GF-D8 (cell line): ENCODE measurements at places on chromosomes 7 and 10.

GRCh38 chr7:7897509-7897908 lies 71.1 kb upstream of the GLCCI1 start:
- DNase-seq: no peak

DNA sequence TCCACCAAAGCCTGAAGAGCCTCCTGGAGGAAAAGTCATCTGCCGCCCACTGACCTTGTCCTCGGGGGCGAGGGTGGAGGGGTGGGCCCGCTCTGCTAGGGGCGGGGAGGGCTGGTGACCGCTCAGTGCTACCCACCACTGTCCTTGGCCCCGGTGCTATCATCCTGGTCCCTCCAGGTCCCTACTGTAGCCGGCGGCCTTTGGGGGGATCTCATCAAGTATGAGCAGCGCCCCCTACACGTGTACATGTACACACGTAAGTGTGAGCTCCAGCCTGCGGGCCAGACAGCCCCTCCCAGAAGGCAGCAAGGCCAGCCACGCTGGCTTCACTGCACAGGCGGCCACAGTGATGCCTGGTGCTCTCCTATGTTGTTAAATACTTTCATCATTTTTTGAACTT lies 19.6 kb downstream of the TTYH3 start:
- DNase-seq: no peak

DNA sequence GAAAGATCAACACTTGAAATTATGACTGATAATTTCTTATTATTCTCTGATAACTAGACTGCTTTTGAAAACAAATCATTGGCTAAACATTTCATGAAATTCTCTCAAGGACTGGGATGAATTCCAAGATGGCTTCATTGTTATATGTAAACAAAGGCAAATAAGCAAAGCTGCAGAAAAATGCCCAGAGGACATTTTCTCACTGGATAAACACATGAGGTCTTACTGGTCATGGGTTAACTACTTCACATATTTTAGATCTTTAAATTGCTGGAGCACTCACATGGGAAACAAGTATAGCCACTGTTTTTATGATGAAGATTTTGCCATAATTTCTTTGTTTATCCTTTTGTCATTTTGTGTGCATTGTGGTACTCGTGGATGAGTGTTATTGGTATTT lies 239.1 kb downstream of the PHF14 start:
- DNase-seq: no peak

GRCh38 chr7:1847260-1848001 lies 177.4 kb downstream of the ELFN1 start:
- no peak for DNase-seq

GRCh38 chr10:33217854-33218253 lies 116.6 kb downstream of the NRP1 start:
- no peak for DNase-seq

DNA sequence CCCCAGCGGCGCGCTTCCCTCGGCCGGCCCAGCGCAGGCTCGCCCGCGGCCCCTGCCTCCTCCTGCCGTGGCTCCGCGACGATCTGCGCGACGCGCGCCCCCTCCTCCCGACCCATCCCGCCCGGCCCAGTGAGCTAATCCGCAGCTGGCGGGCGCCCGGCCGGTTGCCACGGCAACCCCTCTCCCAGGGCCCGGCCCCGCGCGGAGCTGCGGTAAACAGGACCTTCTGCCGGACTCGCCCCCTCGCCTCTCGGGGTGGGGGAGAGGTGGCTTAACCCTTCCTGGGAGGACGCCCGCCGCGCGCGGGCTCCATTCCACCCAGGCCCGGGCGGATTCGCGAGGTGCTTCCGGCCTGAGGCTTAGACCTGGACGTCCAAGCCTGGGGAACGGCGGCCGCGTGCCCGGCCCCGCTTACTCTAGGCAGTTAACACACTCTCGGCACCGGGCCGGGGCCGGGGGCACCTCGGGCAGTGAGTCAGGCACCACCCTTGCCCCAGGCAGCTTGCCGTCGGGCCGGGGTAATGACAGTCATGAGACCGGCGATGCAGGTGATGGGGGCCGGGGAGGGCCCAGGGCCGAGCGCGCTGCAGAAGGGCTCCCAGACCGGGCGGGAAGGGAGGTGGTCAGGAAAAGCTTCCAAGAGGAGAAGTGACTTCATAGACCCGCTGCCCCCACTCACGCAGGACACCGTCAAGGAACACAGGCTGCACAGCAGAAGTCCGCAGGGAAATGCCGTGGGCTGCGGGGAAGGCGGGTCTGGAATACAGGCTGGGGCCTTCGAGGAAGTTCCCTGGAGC lies at the start of gene DENND2A:
TSS of gene DENND2A (minus strand) at position 87 of the 797 bp plus-strand sequence. CDS start 38,416 bp downstream, outside the sequence.
- DNase-seq: no peak

DNA sequence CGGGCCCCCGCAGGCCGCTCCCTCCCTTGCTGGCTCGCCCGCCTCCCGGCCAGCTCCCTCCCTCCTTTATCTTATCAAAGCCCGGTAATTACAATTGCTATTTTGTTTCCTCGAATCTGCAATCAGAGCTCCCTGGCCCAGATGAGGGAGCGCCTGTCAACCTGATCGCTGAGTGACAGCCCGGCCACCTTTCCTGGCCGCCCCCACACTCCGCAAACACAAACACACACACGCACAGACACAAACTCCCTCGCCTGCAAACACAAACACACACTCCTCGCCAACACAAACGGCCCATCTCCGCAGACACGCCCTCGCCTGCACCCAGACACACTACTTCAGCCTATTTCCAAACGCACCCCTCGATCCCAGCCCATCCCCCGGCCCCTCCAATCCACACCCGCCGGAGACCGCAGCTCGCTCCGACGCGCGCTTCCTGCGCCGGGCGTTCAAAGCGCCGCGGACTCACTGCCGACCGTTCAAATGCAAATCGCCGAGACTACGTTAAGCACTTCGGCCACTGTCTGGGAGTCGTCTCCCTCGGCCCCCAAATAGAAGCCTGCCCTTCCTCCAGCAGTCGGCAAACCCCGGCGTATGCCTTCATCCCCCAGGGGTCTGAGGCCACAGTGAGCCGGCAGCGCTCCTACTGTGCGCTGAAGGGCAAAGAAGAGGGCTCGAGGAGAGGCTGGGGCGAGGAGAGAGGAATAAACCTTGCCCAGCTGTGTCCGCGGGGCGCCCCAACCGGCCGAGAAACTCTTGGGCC lies 3.0 kb upstream of the FGF8 start:
- no peak for DNase-seq

GRCh38 chr7:45177801-45178200 lies 20.2 kb downstream of the RAMP3 start:
- no peak for DNase-seq

- no peak for DNase-seq
These were observed 205.6 kb downstream of the AUTS2 start for GRCh38 chr7:69803699-69804516.

GRCh38 chr10:93760490-93760889 lies 2.8 kb downstream of the LGI1 start:
- no peak for DNase-seq

DNA sequence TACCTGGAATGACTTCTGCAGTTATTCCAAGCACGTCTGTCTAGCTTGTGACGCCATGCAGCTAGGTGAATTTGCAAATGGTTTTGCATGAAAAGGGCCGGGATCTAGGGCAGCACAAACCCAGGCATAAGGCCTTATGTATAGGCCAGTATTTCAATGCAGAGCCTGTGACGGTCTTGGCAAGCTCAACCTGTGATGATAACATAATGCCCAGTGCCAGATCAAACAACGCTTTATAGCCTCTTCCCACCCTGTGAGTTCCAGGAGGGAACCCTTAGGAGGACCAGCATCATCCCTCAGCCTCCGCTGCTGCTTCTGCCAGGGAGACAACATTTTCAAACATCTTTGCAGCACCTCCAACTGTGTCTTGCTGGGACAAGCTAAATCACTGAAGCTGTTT lies 390.7 kb downstream of the INHBA start:
- no peak for DNase-seq

GRCh38 chr10:6300106-6300783 lies 97.5 kb downstream of the PFKFB3 start:
- no peak for DNase-seq

GRCh38 chr10:13268841-13269240 lies 31.0 kb downstream of the PHYH start:
- DNase-seq: no peak
